ENCODE measurements at places on chromosomes 1 and 21.
A peak's percentile ranks its signal among the peaks of the same experiment; 100 is the strongest.

DNA sequence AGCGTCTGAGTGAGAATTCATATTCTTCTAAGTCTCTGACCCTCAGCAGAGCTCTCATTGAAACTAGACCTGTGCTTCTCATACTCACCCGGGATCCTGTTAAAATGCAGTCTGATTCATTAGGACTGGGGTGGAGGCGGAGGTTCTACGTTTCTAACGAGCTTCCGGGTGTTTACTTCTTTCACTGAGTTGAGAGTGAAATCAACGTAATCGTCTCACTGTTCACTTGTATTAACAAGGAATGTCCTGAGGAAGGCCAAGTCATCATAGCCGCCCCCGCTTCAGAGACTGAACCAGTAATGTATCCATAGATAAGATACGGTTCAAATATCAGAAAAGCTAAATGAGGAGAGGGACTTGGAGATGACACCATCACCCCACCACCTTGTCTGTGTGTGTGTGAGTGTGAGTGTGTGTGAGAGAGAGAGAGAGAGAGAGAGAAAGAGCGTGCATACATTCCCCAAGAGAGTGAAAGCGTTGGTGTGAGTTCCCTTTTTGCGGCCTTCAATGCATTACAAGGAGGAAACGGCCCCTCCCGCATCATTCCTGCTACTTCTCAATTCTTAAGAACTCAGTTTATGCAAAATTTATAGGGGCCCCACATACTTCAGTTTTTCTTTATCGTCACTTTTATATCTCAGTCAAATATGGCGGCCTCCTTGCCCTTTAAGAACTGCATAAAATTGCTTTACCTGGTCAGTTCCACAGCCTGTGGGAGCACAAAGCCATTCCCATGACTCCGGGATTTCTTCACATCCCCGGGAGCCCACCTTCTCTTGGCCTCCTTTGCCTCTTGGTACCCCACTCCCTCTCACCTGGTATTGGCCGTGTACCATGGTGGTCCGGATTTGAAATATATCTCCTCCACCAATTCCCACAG is 19.8 kb downstream of the KMO start:
- no peak for DNase-seq

DNA sequence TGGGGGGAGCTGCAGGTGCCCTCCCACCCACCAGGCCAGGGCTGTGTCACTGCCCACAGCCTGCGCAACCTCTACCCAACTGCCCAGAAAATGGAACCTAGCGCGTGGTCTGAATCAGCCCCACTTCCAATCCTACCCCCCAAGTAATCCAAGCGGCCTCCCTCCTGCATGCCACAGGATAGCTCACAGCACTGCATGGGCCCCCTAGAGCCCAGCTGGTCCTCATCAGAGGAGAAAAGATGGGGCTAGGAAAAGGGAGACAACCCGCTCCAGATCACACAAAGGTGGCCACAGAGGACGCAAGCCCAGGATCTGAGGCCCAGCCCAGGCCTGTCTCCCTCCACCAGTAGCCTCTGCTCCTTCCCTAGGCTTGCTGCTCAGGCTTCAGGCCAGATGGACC is 6.2 kb downstream of the ADGRB2 start:
- DNase-seq: no peak

DNA sequence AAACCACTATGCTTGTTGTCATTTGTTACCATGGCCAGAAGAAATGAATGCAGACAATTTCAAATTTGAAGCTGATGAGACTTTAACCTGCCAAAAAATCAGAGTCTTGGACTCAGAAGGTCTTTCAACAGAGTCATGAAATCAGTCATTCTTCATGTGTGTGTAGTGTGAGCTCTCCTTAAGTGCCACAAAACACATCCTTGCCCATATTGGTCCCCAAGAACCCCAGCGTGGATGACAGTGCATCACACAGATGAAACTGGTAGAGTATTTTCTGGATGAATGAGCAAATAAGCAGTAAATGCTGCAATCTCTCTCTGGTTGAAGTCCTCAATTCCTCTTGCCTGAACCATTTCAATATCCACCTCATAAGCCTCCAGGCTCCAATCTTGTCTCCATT is 28.7 kb upstream of the ETS2 start:
- no peak for DNase-seq

- DNase-seq: no peak
Measured at GRCh38 chr1:39528082-39528481, 36.6 kb downstream of the BMP8A start.

GRCh38 chr1:153494976-153495535 is 34.6 kb upstream of the S100A7 start:
- peak; percentile 86 for DNase-seq

DNA sequence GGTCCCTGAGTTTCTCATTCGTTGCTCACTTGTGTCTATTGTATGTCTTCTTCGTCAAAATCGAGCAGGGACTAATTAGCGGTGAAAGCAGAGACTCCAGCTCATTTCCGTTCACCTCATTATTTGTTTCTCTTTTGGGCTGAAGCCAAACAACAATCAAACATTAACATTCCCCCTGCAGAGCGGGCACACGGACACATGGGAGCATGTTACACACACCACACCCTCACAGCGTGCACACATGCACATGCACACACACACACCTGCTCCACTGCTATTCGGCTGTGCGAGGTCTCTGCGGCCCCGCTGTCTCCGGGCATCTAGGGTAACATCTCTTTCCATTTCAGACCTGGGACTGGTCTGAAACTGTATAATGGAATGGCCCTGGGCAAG is 58.5 kb upstream of the LRRC8D start:
- DNase-seq: no peak

DNA sequence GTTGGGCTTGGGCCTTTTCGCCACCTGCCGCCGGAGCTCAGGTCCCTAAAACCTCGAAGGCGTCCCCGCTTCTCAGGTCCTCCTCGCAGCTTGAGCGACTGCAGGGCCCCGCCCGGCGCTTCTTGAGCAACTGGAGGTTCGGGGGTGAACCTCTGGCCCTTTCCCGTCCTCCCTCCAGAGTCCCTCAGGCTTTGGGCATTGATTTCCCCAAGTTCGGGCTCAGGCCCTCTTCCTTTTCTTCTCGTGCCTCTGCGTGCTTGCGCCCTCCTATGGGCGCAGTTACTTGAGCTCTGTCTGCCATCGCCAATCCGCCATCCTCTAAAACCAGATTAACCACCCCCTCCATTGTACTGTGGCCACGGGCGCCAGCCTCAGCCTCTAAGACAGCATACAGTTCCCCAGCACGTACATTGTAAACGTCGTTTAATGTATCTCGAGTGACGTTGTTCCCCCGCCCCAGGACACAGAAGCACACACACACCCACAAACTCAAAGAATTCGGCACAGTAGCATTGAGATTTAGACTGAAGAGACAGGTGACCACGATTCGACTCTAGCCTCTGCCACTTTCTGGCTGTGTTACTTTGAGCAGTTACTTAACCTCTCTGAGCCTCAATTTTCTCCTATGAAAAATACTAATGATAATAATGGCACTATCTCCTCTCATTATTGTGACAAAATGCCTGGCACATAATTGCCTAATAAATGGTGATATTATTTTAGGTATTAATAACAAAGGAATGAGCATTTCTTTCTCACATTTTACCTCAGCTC is 22.6 kb downstream of the BTG2 start:
- peak; percentile 30 for DNase-seq

GRCh38 chr1:147169171-147169570 is 3.1 kb downstream of the PRKAB2 start:
- DNase-seq: no peak

DNA sequence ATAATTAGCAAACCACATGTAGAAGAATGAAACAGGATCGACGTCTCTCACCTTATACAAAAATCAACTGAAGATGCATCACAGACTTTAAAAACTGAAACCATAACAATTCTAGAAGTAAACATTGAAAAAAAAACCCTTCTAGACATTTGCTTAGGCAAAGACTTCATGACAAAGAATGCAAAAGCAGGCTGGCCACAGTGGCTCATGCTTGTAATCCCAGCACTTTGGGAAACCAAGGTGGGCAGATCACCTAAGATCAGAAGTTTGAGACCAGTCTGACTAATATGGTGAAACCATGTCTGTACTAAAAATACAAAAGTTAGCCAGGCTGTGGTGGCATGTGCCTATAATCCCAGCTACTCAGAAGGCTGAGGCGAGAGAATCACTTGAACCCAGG is 1351.7 kb downstream of the MRPL39 start:
- DNase-seq: no peak

GRCh38 chr1:210364479-210364878 is 35.8 kb downstream of the HHAT start:
- no peak for DNase-seq

DNA sequence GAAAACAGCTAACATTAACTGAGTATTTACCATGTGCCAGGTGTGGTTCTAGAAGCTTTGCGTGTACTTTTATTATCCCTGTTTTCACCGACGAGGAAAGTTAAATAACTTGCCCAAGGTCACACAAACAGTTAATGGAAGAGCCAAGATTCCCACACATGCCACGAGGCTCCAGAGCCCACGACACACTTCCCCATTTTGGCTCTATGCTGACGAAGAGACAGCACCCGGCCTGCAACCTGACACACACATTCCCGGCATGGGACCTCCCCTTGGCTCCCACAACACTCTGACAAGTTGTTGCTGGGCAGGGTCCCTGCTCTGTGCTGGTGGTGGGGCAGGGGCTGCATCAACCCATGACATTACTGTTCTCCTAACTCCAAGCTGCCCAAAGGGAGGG is 52.8 kb downstream of the RAP1GAP start:
- no peak for DNase-seq

DNA sequence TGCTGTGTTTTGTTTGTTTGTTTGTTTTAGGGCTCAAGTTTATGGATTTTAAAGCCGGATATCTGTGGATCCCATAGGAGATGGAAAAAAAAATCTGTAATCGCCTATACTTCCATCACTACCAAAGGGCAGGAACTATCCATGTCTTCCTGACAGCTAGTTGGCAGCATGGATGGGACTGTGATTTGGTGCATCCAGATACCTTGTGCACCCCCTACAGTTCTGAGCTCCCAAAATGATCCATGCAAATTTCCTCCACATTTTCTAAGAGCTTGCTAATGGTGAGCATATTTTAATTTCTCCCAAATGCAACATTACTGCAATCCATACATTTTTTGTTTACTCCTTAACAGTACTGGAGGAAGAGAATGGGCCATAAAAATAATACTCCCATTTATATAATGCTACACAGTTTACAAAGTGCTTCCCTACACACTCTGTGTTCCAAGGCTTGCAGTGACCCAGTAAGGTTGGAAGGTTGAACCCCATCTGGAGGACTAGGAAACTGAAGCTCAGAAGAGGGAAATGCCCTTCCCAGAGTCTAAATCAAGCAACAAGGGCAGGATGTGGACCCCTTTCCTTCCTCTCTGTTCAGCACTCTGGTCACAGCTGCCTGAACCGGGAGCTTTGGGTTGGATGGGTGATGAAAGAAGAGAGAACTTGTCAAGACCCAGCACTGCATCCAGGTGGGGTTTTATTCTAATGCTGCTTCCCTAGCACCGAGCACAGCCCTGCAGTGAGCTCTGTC is 48.0 kb downstream of the CAPN8 start:
- no peak for DNase-seq

GRCh38 chr1:25766721-25767436 is 33.1 kb upstream of the SELENON start:
- DNase-seq: no peak

- DNase-seq: no peak
Measured at GRCh38 chr1:13583595-13583965, at the start of gene PDPN. Gene PDPN (plus strand): TSS chr1:13583832. CDS start chr1:13584034, 202 bp downstream.

- DNase-seq: no peak
Measured at GRCh38 chr21:30336596-30336995, 898 bp downstream of the KRTAP27-1 start.

GRCh38 chr1:115210302-115210711 is 121.0 kb upstream of the TSPAN2 start:
- no peak for DNase-seq

DNA sequence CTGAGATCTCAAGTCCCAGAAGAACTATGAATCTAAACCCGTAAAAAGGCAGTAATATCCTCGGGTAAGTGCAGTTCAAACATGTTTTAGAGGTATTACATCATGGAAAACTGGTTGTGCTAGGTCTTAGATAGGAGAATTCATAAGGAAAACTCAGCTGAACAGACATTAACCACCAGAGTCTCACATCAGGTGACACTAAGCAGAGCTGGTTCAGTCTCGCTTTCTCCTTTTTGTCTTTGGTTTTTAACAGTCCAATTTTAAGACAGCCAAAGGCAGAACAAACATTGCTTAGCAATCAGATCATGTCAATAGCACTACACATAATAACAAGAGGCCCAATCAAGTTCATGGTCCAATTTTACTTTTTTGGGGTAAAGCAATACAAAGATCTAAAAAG is 63.1 kb upstream of the MUTYH start:
- DNase-seq: no peak

GRCh38 chr21:45893740-45894449 is 87.7 kb upstream of the COL6A1 start:
- no peak for DNase-seq

- no peak for DNase-seq
Measured at GRCh38 chr1:183023146-183023600, at the start of gene LAMC1. Gene LAMC1 (plus strand): TSS chr1:183023420. CDS start chr1:183023717, 297 bp downstream.

GRCh38 chr1:100394285-100394684 is 42.0 kb downstream of the CDC14A start:
- DNase-seq: no peak

- no peak for DNase-seq
Measured at GRCh38 chr21:43935711-43936110, 70.7 kb downstream of the AGPAT3 start.

DNA sequence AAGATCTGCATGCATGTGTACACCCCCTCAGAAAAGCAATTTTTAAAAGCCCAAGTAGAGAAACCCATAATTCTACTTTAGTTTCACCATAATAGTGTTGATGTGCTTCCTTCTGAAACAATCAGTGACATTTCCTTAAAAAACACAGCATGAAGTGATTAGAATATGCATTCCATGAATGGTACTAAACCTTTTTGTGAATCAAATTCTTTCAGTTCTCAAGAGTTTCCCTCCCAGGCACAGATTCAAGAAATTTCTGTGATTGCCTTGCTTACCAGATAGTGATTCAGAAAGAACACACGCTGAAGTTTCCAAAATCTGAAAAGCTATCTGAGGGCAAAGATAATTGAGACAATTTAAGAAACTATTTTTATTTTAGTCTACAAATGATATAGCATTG is 136.4 kb upstream of the ADGRL2 start:
- DNase-seq: no peak

GRCh38 chr1:46809071-46809470 is 10.2 kb downstream of the CYP4B1 start:
- DNase-seq: no peak

DNA sequence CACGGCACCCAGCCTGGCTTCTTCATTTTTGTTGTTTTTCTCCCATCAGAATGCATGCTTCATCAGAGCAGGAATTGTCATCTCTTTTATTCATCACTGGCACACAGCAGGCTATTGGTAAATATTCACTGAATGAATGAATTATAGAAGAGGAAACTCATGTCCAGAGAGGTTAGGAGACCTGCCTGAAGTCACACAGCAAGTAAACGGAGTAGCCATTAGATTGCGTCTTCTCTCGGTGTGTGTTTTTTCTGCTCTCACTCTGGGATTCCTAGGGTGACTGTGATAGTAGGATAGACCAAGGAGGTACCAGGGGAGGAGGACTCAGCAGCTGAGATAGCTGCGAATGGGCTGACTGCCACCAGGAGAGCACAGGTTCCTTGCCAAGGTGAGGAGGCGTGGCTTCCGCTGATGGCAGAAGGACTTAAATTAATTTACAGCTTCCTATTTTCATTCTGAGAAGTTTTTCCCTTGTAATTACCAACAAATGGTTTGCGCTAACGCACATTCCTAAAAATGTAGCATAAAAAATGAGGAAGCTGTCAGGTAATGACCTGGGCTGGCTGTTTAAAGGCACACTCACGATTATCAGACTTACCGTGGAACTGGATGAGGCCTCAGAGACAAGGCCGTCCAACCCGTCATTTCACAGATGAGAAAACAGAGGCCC is 4.5 kb upstream of the NCMAP start:
- no peak for DNase-seq

- DNase-seq: no peak
Measured at GRCh38 chr1:228182296-228183030, 16.9 kb downstream of the IBA57 start.

Measured in iPS DF 19.7 (cell line).